ENCODE measurements at places on chromosomes 16 and 17. TPM values are rescaled to one million over a fixed set of nuclear protein-coding genes. Genes with fewer than 3 reads are reported as not detected.

SLFN12L gene
- total RNA-seq = not detected

BCL7C gene
- total RNA-seq = 53.9 TPM

- no peak for DNase-seq
Measured at GRCh38 chr17:79078476-79079190, 4.0 kb downstream of the ENGASE start.

- no peak for DNase-seq
Measured at GRCh38 chr16:50696575-50697420, 3.4 kb downstream of the NOD2 start.

- DNase-seq = no peak
Measured at GRCh38 chr16:70768203-70768580, 32.8 kb downstream of the VAC14 start.

DNA sequence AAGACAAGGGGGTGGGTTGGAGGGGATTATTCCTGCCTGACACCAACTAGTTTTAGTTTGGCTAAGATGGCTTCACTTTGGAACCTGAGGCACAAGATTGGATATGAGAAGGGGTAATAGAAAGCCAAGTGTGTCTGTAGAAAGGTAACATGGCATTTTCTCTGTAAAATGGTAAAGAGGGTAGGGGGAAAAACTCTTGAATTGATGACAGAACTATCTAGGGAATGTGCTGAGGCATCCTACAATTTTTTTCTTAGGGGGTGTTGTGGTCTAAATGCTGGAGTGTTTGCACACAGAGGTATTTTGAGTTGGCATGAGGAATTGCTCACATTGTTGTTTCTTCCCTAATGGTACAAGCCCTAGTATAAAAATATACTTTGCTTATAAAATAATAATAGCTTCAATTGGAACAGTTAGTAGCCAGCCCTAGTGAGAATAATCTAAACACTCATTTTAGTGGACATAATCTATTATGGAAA is 25.8 kb downstream of the YPEL2 start:
- no peak for DNase-seq
